ENCODE measurements at places on chromosomes 11 and 22.

DNA sequence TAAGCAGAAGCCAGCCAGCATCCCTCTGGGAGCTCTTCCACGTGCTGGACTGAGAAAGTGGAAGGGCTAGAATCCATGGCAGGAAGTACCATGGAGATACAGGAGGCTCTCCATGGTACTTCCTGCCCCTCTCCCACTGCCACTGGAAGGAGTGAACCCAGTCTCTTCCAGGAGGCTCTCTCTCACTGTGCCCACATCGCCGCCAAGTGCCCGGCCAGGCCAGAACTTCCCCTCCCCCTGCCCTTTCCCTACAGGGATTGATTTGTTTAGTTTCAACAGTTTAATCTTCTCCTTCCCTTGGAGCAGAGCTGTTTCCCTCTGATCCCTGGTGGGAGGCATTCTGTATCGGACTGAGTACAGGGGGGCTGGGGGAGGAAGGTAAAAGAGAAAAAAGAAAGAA, 133.6 kb downstream of the DSCAML1 start:
- DNase-seq = no peak

GRCh38 chr11:2575591-2576051, 124.2 kb downstream of the KCNQ1OT1 start:
- DNase-seq = no peak

DNA sequence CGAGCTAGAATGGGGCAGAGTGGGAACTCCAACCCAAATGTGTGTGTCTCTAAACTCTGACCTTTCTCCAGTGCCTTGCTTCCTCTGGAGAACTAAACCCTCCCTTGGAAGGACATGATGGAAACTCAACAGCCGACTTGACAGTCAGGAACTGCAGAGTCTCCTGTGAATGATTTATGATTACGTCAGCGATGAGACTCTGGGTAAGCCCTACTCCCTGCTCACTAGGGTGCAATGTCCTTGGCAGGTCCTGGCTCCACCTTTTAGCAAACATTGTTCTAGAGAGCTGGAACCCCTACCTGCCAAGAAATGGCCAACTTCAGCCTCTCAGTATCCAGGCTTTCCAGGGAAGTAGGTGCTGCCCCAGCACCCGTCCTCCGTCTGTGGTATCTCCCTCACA, 96.1 kb upstream of the CD82 start:
- no peak for DNase-seq

GRCh38 chr11:95585752-95586077, 203.9 kb downstream of the FAM76B start:
- no peak for DNase-seq

DNA sequence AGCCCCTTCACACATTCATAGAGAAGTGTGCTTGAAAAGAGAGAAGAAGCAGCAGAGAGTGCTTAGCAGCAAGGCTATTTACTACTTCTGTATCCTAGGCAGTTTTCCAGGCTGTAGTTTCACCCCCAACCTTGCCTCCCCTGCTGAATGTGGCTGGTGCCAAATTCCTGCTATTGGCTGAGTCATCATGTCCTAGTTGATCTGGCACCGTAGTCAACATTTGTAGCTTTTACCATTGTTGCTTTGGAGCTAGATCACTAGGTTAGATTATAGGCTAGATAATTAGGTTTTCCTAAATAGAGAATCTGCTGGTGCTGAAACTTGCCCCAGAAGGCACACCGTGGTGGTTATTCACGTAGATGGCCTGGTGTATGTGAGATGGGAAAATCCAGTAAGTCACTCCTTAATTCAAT, 32.7 kb downstream of the ARHGAP42 start:
- DNase-seq = no peak

DNA sequence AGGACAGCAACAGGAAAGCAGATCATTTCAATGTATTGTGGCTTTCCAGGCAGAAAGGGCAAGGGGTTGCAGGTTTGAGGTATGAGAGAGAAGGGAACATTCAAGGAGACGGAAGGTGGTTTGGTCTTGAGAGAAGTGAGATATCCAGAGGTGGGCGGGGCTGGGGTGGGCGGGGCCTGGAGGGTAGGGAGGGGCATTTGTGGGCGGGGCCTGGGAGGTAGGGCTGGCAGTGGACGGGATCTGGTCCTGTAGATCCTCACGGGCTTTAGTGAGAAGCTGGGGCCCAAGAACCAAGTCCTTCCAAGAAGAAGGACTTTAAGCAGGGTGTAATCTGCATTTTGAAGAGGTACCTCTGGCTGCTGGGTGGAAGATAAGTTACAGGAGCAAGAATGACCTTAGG, 199.2 kb downstream of the MN1 start:
- no peak for DNase-seq

- no peak for DNase-seq
Observed at GRCh38 chr11:45877221-45877620, 8.2 kb upstream of the MAPK8IP1 start.

Measured in CD4-positive, alpha-beta T cell treated with Interleukin-10 for 1 hour (primary cell).